Nucleus accumbens (tissue), 56 donors: ENCODE measurements at places on chromosomes 4 and X.

- no peak for DNase-seq
Measured at GRCh38 chr4:67779631-67780030, 25.4 kb upstream of the GNRHR start.

GRCh38 chr4:53908661-53909078 lies 155.7 kb downstream of the CHIC2 start:
- no peak for DNase-seq

DNA sequence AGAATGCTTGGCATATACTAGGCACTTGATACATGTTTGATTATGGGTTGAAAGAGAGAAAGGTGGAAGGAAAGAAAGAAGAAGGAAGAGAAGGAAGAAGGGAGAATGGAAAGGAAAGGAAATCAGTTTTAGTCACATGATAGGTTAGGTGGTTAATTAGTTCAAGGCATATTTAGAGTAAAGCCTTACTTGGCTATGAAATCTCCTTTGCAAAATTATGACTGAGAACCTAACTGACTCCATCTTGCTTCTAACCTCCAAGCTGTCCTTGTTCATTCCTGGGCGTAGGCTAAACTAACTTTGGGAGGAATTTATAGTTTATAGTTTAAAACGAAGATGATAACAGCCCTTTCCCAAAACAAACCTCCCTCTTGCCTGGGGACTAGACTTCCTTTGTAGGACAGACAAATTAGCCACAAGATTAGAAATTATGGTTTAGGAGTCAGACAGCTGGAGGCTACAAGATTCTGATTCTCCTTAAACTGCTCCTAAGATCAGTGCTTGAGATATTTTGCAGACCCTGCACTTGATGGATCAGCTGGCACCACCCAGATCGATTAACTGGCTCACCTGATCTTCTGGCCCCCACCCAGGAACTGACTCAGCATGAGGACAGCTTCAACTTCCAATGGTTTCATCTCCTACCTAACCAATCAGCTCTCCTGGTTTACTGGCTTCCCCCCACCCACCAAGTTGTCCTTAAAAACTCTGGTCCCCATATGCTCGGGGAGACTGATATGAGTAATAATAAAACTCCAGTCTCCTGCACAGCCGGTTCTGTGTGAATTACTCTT lies 55.0 kb downstream of the TXK start:
- DNase-seq: no peak

- DNase-seq: no peak
Measured at GRCh38 chr4:189029976-189030504, 890.8 kb downstream of the TRIML1 start.

- DNase-seq: no peak
Measured at GRCh38 chrX:154140206-154140605, 3.8 kb upstream of the OPN1LW start.

- no peak for DNase-seq
Measured at GRCh38 chr4:10144966-10145365, 28.4 kb upstream of the WDR1 start.

- DNase-seq: no peak
Measured at GRCh38 chr4:57020467-57021101, 41.9 kb downstream of the POLR2B start.

DNA sequence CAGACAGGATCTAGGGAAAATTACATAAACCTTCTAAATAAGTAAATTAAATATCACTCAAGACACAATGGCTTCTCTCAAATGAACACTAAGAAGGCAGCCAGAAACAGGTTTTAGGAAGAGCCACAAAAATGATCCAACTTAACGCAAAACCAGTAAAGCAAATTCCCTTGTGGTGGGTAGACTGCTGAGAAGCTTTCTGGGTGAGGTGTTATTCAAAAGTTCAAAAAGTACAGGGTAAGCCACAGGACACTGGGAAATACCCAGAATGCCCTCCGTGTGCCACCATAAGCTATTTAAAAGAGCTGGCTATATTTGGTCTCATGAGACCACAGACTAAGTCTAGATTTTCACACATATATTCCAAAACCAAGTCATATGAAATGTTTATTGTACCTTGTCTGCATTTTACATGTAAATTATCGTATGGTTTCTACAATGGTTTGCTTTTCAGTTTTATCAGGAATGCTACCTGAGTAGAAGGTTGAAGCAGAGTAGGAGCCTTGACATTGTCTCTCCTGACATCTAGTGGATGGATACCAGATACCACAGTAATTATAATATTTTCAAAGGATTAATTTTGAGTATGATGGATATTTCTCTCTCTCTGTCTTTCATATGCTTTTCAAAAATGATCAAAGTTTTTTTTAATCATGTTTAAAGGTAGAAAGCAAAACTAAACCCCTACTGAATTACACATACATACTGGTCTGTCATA lies 109.3 kb upstream of the KLHL13 start:
- no peak for DNase-seq

- DNase-seq: no peak
Measured at GRCh38 chr4:1225272-1226143, 23.4 kb downstream of the CTBP1 start.

- no peak for DNase-seq
Measured at GRCh38 chr4:61478340-61478739, 278.2 kb downstream of the ADGRL3 start.

DNA sequence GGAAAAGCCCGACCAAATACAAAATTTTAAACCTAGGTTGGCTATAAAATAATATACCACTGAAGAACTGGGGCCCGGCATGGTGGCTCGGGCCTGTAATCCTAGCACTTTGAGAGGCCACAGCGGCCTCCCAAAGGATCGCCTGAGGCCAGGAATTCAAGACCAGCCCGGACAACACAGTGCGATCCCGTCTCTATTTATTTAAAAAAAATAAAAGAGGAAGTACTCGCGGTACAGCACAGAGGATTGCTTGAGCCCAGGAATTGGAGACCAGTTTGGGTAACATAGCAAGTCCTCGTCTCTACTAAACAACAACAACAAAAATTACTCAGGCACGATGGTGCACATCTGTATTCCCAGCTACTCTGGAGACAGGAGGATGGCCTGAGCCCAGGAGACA lies 44.8 kb upstream of the CDKN2AIP start:
- DNase-seq: no peak

- DNase-seq: no peak
Measured at GRCh38 chr4:94076498-94076897, 131.2 kb upstream of the SMARCAD1 start.

GRCh38 chr4:123430031-123430430 lies 33.4 kb downstream of the SPRY1 start:
- no peak for DNase-seq

- DNase-seq: no peak
Measured at GRCh38 chrX:37817579-37817978, 29.8 kb downstream of the DYNLT3 start.

GRCh38 chr4:159538556-159538955 lies 435.7 kb downstream of the RAPGEF2 start:
- no peak for DNase-seq

DNA sequence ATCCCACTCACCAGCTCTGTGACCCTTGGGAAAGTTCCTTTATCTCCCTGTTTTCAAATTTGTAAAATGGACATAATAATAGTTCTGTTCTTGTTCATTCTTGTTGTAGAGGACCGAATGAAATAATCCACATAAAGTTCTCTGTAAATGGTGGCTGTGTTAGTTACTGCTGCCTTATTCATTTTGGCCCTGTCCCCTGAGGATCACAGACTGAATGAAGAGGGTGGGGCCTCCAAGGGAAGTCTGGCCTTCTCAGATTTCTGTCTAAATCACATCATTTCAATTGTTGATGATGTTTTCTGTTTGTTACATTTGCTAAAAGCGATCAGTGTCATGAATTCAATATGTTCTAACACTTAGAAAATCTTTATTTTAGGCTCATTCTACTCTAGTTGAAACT lies 117.9 kb downstream of the PPEF1 start:
- no peak for DNase-seq

GRCh38 chr4:183388021-183388420 lies 56.4 kb upstream of the CDKN2AIP start:
- DNase-seq: no peak

DNA sequence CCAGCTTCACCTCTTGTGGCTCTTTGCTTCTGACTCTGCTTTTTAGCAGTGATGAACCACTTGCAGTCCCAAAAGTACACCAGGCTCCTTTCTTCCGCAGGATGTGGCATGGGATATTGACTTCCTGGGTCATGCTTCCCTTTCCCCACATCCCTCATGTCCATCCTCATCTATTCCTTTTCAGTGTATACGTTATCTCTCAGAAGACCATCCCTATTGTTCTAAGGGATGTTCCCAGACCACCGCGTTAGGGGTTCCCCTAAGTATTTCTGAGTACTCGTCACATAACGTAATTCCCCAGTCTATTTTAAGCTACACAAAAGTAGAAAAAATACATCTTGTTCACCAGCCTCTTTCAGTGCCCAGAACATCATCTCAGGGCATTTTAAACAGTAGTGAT lies 71.1 kb upstream of the NLGN4X start:
- no peak for DNase-seq

DNA sequence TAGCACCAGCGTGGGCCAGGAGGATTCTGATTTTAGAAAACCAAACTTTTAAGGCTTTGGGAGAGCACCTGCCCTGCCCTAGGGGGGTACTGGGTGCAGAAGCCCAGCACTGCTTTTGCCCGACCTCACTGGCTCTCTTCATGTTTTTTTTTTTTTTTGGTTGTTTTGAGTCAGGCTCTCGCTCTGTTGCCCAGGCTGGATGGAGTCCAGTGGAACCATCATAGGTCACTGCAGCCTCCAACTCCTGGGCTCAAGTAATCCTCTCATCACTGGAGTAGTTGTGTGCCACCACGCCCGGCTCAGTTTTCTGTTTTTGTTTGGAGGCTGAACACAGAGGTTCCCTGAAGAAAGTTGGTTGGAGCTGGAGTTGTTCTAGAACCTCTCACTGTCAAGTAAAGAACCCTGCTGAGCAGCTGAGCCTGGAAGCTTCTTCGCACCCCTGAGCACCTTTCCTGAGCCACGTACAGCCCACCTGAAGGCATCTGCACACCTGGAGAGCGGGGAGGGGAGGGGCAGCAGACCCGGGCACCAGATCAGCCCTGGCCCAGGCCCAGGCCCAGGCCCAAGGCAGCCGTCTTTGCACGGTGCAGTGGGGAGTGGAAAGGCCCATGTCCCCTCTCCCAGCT lies 49.5 kb downstream of the SHROOM2 start:
- no peak for DNase-seq

GRCh38 chr4:81152839-81153713 lies 61.9 kb downstream of the PRKG2 start:
- no peak for DNase-seq

- no peak for DNase-seq
Measured at GRCh38 chr4:24885342-24885741, 27.5 kb downstream of the CCDC149 start.

GRCh38 chr4:118964891-118965411 lies 76.3 kb downstream of the SYNPO2 start:
- no peak for DNase-seq

DNA sequence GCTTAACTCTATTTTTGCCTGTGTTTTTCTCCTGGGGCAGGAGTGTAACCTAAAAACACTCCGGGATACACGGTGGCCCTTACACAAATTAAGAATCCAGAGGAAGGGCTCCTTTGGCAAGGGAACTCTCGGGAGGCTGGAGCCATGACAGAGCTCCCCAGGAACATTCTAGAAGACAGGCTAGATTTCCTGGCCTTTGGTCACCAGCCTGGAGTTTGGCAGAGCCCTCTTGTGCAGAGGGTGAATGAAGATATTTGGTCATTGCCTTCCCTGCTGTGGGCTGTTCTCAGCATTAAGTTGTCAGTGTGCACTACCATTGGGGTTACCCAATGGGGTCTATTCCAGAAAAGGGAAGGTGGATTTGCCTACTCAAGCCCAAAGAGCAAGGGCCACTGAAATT lies 53.8 kb upstream of the LNX1 start:
- DNase-seq: no peak

GRCh38 chrX:55142206-55142918 lies 53.5 kb downstream of the PAGE2 start:
- DNase-seq: no peak

- no peak for DNase-seq
Measured at GRCh38 chr4:136713140-136713539, 819.2 kb downstream of the PCDH18 start.

- no peak for DNase-seq
Measured at GRCh38 chr4:30920043-30920442, 199.9 kb downstream of the PCDH7 start.

- DNase-seq: no peak
Measured at GRCh38 chrX:11188664-11189063, 77.5 kb downstream of the HCCS start.

GRCh38 chr4:85740431-85740861 lies 265.5 kb downstream of the ARHGAP24 start:
- DNase-seq: no peak

DNA sequence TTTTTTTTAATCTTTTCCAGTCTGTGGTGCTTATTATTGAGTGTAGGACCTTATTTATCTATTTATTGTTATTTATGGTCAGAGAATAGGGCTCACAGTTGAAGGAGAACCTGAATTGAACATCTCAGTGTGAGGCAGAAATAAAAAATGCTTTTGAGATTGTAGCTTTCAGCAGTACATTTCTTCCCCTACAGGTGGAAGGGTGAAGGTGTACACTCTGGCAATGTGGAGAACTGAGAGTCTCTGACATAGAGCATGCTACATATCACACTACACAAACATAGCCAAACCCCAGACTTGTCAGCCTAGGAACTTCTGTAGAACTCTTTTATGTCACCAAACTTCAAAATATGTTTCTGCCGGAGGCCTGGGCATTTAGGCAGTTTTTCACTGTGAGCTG lies 140.2 kb downstream of the STIM2 start:
- DNase-seq: no peak

DNA sequence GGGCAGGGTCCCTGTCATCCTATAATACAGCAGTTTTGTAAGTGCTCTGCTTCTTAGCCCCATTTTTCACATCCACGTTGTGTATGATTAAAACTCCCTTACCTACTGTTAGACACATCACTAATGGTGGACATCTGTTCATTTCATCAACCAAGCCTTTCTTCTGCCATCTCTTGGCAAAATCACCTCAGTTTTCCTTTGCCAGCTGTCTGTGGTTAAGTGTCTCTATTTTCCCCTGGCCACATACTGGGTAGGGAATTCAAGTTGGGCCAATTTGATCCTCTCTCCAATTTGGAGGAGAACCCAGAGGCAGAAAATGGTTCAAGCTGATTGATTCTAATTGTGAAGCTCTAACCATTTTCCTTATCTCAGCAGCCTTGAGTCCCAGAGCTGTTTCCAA lies 436.1 kb downstream of the PCDH7 start:
- no peak for DNase-seq

DNA sequence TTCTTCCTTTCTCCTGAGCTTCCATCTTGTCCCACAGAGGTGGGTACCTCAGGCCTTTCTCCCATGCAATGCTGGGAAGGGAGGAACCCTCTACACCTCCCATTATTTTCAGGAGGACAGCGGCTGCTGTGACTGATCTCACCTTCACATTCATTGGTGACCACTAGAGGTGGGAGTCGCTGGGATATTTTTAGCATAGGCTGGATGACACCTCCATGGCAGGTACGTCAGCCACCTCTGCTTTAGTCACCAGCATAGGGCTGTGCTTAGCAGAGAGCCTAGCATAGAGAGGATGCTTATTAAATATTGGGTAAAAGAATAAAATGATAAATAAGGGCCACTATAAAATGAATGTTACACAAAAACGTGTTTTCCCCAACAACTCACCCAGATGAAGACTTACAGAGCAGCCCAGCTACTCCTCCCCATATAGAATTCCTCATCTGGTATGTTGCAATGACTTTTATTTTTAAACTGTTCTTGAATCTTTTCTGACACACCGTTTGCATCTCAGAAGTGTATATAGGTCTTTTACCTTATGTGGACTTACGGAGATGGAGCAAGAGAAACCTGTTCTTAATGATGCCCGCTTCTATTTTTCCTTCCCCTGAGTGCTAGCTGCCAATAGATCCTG lies 60.9 kb upstream of the SORBS2 start:
- DNase-seq: no peak

- no peak for DNase-seq
Measured at GRCh38 chrX:110578270-110578669, 217.3 kb downstream of the CHRDL1 start.
